Daoy (cell line): ENCODE measurements at places on chromosomes 3 and 15. TPM values are rescaled to one million over a fixed set of nuclear protein-coding genes. Genes with fewer than 3 reads are reported as not detected.

Gene RYR3
- 0.74 and 4.7 TPM in 2 replicates for total RNA-seq

Gene ARHGAP31
- total RNA-seq: 14.3 and 14.6 TPM in 2 replicates

Gene AQP9
- total RNA-seq: not detected in 2 replicates

Gene ITGA11
- 6.4 and 11.4 TPM in 2 replicates for total RNA-seq

Gene TTC23
- total RNA-seq: 14.2 and 22.4 TPM in 2 replicates

Gene CCDC33
- total RNA-seq: 4.9 and 5.9 TPM in 2 replicates
